ENCODE measurements at places on chromosomes 7 and 10. TPM values are rescaled to one million over a fixed set of nuclear protein-coding genes. Genes with fewer than 3 reads are reported as not detected.

GRCh38 chr7:20329389-20330238 is 1.1 kb upstream of the ITGB8 start:
- peak; percentile 75 for DNase-seq

- no peak for DNase-seq
Observed at GRCh38 chr10:100735337-100736143, 9.8 kb upstream of the PAX2 start.

GRCh38 chr10:44468525-44468924 is 83.6 kb upstream of the CXCL12 start:
- DNase-seq, result peak; percentile 51

- no peak for DNase-seq
Observed at GRCh38 chr10:128417826-128418225, 291.6 kb upstream of the MKI67 start.

- no peak for DNase-seq
Observed at GRCh38 chr7:105974471-105974870, 11.4 kb downstream of the CDHR3 start.

DNA sequence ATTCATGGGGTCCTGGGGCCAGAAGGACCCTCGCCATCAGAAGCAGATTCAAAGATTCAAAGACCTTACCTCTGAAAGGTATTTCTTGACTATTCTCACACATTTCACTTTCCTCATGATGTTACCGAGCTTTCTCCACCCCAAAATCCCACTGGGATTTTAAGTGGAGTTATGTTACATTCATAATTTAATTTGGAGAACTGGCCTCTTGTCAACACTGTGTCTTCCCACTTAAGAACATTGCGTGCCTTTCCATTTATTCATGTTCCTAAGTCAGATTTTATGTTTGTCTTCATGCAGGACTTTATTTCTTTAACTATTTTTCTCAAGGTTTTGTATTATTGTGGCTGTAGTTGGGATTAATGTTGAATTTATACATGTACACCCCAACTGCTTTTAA is 123.5 kb upstream of the BMPER start:
- DNase-seq, result no peak

- DNase-seq, result no peak
Observed at GRCh38 chr7:30646154-30646553, 36.1 kb downstream of the CRHR2 start.

DNA sequence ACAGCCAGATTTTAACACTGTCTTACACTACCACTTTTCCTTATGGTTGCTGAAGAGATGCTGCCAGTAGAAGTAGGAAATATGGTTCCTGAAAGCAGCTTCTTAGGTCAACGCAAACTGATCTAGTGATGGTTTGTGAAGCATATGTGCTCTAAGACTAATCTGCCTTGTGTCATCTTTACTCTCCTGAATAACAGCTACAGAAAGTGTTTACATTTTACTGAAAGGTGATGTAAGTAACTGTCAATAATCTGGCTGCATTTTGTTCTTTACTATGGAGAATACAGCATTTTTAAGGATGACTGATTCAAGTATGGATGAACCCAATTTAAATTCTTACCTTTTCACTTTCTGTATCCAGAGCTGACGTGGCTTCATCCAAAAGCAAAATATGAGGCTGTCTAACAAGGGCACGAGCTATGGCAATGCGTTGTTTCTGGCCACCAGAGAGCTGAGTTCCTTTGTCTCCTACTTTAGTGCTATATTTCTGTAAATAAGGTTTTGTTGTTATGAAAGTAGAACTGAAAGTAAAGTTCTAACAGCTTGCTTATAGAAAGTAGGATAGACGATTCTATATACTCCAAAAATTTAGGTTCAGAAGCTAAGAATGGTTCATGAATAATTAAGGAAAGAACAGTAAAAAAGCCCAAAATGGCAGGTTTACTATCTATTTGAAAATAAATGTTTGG is 30.2 kb upstream of the ABCB4 start:
- DNase-seq, result no peak

DNA sequence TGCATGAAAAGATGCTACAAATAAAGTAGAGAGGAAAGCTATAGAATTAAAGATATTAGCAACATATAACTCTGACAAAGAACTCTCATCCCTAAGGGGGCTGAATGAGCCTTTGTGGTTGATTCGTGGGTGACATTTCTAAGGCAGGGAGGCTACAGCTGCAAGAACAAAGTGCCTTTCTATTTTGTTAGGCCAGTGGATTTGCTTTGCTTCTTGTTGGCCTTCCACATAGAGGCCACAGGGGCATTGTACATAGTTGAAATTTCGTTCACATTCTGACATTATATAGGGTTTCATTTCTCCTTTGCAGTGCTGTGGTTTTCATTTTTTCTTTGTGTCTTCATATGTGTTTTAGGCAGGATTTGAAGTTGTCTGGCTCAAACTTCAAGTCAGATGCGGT is 819.2 kb upstream of the C7orf33 start:
- no peak for DNase-seq

DNA sequence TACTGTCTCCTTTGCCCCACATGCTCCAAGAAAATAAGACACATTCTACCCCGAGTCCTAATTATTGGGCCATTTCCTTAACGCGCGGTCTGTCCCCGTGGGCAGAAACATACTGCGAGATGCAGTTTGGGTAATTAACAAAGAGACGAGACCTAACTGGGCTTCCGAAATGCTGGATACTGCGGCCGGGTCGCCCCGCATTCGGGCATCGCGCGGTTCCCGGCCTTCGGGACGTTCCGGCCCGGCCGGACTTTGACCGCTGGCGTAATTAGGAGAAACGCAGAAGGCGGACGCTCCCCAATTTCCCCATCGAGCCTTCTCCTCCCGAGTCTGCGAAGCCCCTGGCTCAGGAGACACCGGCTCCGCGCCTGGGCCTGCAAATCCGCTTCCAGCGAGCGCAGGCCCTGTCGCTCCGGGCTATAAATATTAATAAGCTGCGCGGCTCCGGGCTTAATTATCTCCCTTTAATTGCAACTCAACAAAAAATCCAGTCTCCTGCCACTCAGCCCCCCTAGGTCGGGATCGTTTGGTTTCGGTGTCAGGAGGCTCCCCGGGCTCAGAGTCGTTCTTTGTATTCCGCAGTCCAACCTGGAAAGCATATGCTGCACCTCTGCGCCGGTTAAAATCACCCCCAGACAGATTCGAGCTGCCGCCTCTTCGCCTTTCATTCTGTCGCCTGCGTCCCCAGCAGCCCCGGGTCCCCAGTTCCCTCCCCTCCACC is 131.5 kb downstream of the SPAG6 start:
- no peak for DNase-seq

DNA sequence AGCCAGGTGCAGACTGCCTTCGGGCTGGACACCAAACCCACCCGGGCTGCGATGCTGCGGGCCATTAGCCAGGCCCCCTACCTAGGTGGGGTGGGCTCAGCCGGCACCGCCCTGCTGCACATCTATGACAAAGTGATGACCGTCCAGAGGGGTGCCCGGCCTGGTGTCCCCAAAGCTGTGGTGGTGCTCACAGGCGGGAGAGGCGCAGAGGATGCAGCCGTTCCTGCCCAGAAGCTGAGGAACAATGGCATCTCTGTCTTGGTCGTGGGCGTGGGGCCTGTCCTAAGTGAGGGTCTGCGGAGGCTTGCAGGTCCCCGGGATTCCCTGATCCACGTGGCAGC is 50.0 kb downstream of the VWA2 start:
- no peak for DNase-seq

- DNase-seq, result no peak
Observed at GRCh38 chr7:136523571-136523970, 344.9 kb upstream of the CHRM2 start.

GRCh38 chr7:20330239-20330927 is at the start of gene ITGB8:
Gene ITGB8, plus strand, starts transcription at chr7:20330900. Its CDS starts 907 bp downstream, at chr7:20331807.
- peak; percentile 92 for DNase-seq

- DNase-seq, result no peak
Observed at GRCh38 chr7:156104501-156105336, 292.5 kb upstream of the SHH start.

GRCh38 chr10:99372546-99373271 is 43.6 kb downstream of the CNNM1 start:
- no peak for DNase-seq

GRCh38 chr10:116260599-116260998 is 12.4 kb downstream of the GFRA1 start:
- DNase-seq, result no peak

GRCh38 chr10:129631006-129631405 is 164.0 kb downstream of the MGMT start:
- no peak for DNase-seq

GRCh38 chr7:128265906-128266300 is 24.8 kb downstream of the LEP start:
- DNase-seq, result no peak

- DNase-seq, result no peak
Observed at GRCh38 chr7:97280950-97281349, 163.5 kb downstream of the SDHAF3 start.

DNA sequence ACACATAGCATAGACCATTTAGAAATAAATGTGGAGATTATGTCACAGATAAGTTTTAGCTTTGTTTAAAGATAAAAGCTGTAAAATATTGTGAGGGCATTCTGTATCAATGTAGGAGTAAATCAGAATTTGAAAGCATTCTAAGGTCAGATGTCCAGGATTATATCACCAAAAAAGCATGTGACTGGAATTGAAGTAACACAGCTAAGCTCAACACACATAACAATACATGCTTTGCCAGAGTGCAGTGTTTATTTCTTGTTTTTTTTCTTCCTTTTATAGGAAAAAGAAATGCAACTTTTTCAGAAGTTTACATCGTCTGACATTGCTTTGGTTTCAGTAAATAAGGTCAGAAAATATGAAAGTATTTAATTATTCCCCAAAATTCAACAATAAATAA is 183.4 kb downstream of the HTR7 start:
- no peak for DNase-seq

GRCh38 chr7:29274146-29275017 is 79.8 kb downstream of the CHN2 start:
- no peak for DNase-seq

DNA sequence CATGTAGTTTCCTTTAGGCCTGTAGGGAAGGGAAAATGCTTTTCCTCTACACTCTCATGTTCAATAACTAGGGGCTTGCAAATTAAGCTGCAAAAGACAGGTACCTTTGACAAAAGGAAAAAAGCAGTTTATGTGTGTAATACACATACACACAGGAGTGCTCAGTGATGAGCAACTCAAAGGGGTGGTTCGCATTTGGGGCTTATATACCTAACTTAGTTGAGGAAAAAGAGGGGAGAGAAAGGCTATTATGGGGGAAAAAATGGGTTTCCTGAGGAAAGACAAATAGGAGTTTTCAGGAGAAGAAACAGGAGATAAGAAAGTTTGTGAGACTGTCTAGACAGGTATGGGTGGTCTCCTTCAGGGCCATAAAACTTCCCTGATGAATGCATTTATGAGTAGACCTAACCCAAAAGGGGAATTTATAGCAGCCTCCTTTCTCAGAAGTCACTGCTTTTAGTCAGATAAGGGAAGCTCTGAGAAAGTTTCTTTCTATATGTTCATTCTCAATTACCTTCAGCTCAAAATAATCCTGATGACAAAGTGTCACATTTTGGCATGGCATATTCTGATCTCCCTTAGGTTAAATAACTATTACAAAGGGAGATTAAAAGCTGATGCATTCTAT is 55.2 kb upstream of the EZH2 start:
- DNase-seq, result no peak

GRCh38 chr7:6409091-6409490 is 38.7 kb downstream of the DAGLB start:
- no peak for DNase-seq

The CLDN4 gene
- not detected for total RNA-seq

The SLC13A1 gene
- not detected for total RNA-seq

The DNAJB12 gene
- total RNA-seq, result 25.6 TPM

The LRRTM3 gene
- not detected for total RNA-seq

The FBXL15 gene
- 8.4 TPM for total RNA-seq

The UNCX gene
- total RNA-seq, result not detected

The ZNF488 gene
- not detected for total RNA-seq

The GSTO2 gene
- 0.70 TPM for total RNA-seq

The TAS2R16 gene
- not detected for total RNA-seq

The MASTL gene
- 1.5 TPM for total RNA-seq

Data from Right ventricle myocardium inferior (tissue), 1 donor.